Activated CD4-positive, CD25-positive, alpha-beta regulatory T cell (primary cell): ENCODE measurements at places on chromosomes 5 and 9.

GRCh38 chr5:3606121-3606831, 10.6 kb downstream of the IRX1 start:
- no peak for DNase-seq

GRCh38 chr9:2704504-2704903, 12.8 kb upstream of the KCNV2 start:
- no peak for DNase-seq

DNA sequence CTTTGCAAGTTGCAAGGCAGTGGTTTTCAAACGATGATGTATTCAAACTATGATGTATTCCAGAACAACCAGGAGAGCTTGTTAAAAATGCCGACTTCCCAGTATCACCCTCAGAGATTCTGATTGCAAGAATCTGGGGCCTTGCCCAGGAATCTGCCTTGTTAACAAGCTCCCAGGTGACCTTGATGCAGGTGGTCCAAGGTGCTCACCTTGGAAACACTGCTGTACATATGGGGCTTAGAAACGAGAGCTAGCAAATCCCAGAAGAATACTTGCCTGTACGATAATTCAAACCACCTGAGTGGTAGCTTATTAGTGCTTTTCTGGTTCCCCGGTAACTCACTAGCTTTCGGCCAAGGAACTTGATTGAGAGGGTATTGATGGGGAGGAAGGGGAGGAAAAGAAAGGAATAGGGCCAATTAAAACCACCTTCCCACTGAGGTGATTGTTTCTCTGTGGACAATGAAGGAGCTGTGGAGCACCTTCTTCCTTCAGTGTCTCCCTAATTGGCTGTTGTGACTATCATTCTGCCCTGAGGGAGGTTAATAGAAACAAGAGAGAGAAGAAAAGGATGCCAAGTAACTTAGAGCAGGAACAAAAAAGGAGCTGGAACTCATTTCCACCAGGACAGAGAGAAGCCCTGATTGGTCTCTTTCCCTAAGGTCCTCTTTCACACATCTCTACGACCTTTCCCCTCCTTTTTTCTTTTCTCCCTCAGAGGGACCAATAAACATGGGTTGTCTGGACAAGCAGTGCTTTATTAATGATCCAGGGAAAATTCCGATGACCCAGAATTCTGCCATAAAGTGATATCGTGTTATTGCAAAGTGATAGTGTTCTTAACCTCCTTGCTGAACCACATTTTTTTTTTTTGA, 218.8 kb downstream of the TMEM167A start:
- no peak for DNase-seq

DNA sequence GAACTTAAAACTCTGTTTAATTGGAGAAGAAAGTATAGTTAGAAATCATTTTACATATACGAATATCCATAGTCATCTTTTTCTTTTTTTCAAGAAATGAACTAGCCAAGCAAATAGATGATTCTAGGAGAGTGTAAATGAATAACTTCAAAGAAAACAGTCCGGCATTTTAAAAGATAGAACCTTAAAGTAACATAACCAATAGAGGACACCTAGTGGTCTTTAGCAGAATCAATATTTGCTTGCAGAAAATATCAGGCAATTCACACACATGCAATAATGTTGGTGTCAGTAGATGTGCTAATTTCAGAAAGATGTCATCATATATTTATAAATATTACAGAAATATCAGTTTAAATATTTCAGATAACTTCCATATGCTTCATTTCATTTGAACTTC, 57.1 kb downstream of the HCN1 start:
- DNase-seq, result no peak

DNA sequence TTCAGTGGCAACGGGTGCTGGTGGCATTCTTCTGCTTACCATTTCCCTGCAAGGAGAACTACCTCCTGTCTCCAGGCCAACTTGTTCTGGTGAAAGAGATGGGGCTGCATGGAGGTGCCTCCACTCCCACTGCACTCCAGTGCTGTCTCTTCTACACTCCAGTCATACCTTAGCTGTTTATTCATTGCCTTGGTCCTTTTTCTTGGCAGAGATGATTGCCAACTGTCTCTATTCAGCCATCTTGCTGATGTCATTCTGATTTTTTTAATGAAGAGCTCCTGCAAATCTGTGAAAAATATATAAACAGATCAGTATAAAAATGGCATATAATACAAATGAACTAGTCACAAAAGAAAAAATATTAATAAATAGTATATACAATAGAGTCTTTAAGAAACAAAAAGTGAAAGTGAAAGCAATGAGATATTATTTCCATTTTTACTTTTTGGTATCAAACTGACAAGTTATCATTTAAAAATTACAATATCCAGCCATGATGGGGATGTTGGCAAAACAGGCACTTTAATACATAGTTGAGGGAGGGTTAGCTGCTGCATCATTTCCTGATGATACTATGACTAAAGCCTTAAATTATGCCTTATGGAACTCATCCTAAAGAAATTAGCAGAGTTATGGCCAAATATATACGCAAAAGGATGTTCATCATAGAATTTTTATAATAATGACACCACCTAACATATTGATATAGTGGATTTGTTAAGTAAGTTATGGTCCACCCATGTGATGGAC, 109.4 kb downstream of the CARTPT start:
- no peak for DNase-seq

DNA sequence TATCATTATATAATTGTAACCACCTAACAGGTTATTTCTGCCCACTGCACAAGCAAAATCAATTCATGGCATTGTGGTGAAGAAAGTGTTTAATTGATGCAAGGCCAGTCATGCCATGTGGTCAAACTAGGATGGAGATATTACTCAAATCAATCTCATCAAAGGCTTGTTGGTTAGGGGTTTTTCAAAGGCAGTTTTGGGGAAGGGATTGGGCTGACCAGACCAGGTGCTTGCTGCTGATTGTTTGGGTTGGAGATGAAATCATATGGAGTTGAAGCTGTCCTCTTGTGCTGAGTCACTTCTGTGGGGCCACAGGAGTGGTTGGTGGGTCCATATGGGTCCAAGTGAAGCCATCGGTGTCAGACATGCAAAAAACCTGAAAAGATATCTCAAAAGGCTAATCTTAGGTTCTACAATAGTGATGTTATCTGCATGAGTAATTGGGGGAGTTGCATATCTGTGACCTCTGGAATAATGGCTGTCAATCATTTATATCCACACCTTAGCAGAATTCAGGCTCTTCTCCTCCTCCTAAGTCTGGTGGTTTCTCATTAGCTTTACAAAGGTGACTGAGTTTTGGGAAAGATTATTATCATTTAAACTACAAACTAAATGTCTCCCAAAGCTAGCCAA, 44.9 kb downstream of the HMGCS1 start:
- no peak for DNase-seq
